ENCODE measurements at places on chromosomes 5 and 9. TPM values are rescaled to one million over a fixed set of nuclear protein-coding genes. Genes with fewer than 3 reads are reported as not detected.
A peak's percentile ranks its signal among the peaks of the same experiment; 100 is the strongest.

- no peak for DNase-seq
Measured at GRCh38 chr9:122389195-122389594, 18.4 kb downstream of the PTGS1 start.

DNA sequence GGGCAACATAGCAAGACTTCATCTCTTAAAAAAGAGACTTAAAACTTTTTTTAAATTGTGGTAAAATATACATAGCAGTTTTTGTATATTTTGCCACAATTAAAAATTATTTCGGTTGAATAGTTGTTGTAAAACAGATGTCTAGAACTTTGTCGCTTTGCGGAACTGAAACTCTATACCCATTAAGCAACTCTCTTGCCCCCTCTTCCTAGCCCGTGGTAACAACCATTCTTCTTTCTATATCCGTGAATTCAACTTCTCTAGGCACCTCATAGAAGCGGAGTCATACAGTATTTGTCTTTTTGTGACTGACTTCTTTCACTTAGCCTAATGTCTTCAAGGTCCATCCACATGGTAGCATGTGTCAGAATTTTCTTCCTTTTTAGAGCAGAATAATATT is 43.3 kb downstream of the SPARC start:
- no peak for DNase-seq

DNA sequence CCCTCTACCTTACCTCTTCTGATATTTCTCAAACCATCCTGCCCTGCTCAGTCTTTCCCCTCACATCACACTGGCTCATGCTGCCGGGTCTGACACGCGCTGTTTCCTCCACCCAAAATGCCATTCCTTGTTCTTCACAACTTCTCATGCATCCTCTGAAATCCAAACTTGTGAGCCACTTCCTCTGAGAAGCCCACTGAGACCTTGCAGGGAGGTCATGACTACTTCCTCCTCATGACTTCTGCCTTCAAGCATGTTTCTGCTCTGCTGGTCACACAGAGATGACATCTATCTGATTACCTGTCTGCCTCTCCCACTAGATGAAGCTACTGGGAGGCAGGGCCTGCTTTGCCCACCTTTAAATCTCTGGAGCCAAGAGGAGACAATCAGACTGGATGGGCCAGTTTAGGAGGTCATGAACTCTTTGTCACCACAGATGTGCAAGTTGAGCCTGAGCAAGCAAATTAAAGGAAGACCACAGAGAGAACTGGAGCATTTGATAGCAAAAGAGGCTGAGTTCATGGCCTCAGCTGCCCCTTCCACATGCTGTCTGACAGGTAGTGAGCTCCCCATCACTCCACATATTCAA is 119.8 kb upstream of the TBC1D2 start:
- no peak for DNase-seq

GRCh38 chr9:87008667-87009066 is 61.4 kb upstream of the GAS1 start:
- peak; percentile 25 for DNase-seq

The KIF24 gene
- total RNA-seq, result 4.3 TPM

The PDCD1LG2 gene
- total RNA-seq, result 1.8 TPM

DNA sequence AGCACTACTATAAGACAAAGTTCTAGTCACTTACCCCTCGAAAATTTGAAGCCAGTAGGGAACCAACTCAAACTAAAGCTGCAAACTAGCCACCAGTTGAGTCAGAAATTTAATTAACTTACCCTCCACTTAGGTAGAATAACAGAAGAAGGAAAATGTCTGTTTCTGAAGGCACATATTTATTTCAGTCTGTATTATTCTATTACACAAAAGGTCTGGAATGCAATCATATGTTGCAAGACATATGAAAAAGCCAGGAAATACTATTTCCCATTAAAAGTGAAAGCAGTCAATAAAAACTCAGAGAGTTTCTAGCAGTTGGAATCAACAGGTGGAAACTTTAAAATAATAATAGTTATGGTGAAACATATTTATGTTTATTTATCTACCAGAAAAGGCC is 79.2 kb upstream of the SLCO4C1 start:
- no peak for DNase-seq

DNA sequence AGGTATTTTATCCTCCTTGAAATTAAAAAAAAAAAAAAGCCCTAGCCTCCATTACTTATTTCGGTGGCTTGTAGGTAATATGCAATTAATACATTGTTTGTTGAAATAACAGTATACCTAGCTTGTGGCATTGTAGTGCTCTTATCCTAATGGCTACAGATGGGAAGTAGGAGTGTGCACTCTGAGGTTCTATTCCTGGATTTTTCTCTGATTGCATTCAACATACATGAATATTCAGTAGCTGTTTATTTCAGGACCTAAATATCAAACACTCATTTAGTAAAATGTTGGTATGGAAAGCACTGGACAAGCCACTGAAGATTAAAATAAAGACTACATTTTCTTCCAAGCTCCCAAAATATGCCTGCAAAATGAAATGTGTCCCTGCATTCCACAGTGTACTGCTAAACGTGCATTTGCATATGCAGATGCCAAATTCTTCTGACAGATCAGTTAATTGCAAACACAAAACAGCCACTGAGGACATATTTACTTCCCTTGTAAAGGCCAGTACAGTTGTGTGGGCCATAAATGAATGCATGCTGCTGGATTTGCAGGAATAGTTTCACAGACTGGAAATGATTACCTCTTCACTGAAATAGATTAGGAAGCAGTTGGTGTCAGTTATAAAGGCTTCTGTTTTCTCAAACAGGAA is 826.1 kb downstream of the PRELID2 start:
- DNase-seq, result no peak

Data from lung (tissue), 17 donors.